ENCODE measurements at places on chromosomes 3 and 15.

DNA sequence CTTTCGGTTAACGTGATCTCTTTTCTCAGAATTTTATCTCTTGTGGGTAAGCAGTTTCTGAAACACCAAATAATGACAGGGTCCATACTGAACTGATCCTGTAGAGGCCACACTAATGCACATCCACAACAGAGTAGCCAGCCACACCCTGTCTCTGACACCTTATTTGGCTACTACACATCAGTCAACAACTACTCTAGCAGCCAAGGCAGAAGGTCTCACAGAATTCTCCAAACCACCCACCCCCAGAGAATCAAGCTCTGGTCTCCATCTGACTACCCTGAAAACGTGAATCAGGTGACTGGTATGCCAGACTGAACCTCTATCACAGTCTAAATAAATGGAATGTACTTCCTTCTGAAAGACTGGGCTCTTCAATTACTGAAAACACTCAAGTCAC lies 38.0 kb downstream of the EDC3 start:
- H3K36me3 ChIP-seq, result no peaks in the 10 kb centered on the region
- no peaks in the 10 kb centered on the region for H3K27me3 ChIP-seq
- H3K4me3 ChIP-seq, result no peak overlapping the region
- no peak overlapping the region for H3K27ac ChIP-seq
- no peak for DNase-seq

DNA sequence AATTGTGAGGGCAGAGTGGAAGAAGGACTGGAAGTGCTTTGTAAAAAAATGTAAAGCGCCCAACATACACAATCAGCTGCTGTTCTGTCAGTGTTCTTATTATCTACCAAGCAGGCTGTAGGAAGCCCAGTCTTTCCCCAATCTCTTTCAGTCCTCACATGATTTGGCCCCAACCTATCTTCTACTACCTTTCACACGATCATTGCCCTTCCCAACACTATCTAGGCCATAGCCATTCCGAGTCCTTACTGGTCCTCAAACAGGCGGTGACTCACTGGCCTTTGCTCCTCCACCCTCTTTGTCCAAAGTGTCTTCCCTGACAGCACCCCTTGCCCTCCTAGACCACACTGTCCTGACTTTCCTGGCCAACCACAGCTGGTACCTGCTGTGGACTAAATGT lies 861 bp upstream of the RFT1 start:
- no peaks in the 10 kb centered on the region for H3K36me3 ChIP-seq
- H3K27ac ChIP-seq, result no peak overlapping the region
- no peak for DNase-seq
- H3K4me3 ChIP-seq, result peak overlapping the region; percentile 82
- H3K4me1 ChIP-seq, result peaks cover 20% of the 10 kb centered on the region

- DNase-seq, result no peak
- peaks cover 9% of the 10 kb centered on the region for H3K27me3 ChIP-seq
- H3K4me3 ChIP-seq, result no peak overlapping the region
- H3K27ac ChIP-seq, result no peak overlapping the region
These were observed 2.3 kb downstream of the FEZF2 start for GRCh38 chr3:62370858-62371719.

- no peaks in the 10 kb centered on the region for H3K4me1 ChIP-seq
- no peak overlapping the region for H3K27ac ChIP-seq
- no peaks in the 10 kb centered on the region for H3K36me3 ChIP-seq
- DNase-seq, result no peak
These were observed 12.4 kb downstream of the PLA2G4F start for GRCh38 chr15:42143866-42144625.

- H3K27me3 ChIP-seq, result no peaks in the 10 kb centered on the region
- peak within 1 kb of the TSS; percentile 94 for H3K27ac ChIP-seq
- peaks cover 59% of the 10 kb centered on the region for H3K4me1 ChIP-seq
- DNase-seq, result peak; percentile 88
- H3K36me3 ChIP-seq, result no peaks in the 10 kb centered on the region
These were observed at the start of gene CCDC80 for GRCh38 chr3:112640930-112641801. Gene CCDC80 (minus strand): TSS chr3:112641143. CDS start chr3:112639905, 1,238 bp downstream.

DNA sequence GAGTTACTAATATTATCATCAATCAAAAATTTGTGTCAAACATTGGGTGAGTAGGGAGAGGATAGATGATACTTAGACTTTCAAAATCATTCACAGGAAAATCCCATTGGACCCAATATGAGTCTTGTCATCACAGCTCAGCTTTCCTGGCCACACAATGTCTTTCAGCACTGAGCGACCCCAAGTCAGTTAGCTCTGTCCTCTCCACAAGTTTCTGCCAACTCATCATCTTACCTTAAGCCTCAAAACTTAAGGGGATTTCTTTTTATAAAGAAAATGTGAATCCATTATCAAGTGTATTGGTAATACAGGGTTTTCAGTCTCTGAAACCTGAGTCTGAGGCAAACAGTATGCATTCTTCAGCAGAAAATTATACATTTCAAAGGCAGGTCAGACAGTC lies 55.8 kb downstream of the SUMF1 start:
- peaks cover 7% of the 10 kb centered on the region for H3K4me1 ChIP-seq
- no peaks in the 10 kb centered on the region for H3K36me3 ChIP-seq
- no peak for DNase-seq
- H3K4me3 ChIP-seq, result no peak overlapping the region
- no peak overlapping the region for H3K27ac ChIP-seq

GRCh38 chr3:191997579-191998268 lies 536.8 kb downstream of the PYDC2 start:
- H3K36me3 ChIP-seq, result no peaks in the 10 kb centered on the region
- no peaks in the 10 kb centered on the region for H3K4me1 ChIP-seq
- DNase-seq, result no peak
- H3K4me3 ChIP-seq, result no peak overlapping the region
- no peak overlapping the region for H3K27ac ChIP-seq

DNA sequence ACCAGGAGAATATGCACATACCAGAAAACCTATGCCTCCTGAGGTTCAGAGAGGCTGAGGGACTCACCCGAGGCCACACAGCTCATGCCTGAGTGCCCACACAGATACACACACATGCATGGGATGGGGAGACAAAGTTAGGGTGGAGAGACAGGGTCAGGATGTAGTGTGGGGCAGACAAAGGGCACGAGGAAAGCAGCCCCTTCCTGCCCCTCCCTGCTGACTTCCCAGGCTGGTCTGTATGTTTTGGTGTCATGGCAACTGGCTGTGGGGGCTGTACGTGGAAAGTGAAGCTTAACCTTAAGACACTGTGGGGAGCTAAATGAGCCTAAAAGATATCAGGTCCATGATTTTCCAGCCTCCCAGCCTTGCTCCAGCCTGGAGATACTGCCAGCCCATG lies 57.8 kb downstream of the EPHB3 start:
- peaks cover 9% of the 10 kb centered on the region for H3K4me1 ChIP-seq
- H3K27me3 ChIP-seq, result peaks cover 9% of the 10 kb centered on the region
- H3K36me3 ChIP-seq, result no peaks in the 10 kb centered on the region
- no peak for DNase-seq

DNA sequence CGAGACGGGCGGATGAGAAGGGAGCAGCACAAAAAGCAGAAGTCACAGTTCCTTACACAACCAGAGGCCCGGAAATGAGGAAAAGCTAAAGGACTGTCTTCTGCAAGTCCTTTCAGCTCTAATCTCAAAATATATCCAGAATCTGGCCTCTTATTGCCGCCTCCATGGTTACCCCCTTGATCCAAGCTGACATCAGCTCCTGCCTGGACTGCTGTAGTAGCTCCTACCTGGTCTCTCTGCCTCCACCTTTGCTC lies 324.0 kb upstream of the ROPN1 start:
- H3K36me3 ChIP-seq, result no peaks in the 10 kb centered on the region
- 0 out of 2 replicates have a peak, but pooled peaks cover 16% of the 10 kb centered on the region for H3K27me3 ChIP-seq
- no peak overlapping the region for H3K4me3 ChIP-seq
- no peak for DNase-seq

DNA sequence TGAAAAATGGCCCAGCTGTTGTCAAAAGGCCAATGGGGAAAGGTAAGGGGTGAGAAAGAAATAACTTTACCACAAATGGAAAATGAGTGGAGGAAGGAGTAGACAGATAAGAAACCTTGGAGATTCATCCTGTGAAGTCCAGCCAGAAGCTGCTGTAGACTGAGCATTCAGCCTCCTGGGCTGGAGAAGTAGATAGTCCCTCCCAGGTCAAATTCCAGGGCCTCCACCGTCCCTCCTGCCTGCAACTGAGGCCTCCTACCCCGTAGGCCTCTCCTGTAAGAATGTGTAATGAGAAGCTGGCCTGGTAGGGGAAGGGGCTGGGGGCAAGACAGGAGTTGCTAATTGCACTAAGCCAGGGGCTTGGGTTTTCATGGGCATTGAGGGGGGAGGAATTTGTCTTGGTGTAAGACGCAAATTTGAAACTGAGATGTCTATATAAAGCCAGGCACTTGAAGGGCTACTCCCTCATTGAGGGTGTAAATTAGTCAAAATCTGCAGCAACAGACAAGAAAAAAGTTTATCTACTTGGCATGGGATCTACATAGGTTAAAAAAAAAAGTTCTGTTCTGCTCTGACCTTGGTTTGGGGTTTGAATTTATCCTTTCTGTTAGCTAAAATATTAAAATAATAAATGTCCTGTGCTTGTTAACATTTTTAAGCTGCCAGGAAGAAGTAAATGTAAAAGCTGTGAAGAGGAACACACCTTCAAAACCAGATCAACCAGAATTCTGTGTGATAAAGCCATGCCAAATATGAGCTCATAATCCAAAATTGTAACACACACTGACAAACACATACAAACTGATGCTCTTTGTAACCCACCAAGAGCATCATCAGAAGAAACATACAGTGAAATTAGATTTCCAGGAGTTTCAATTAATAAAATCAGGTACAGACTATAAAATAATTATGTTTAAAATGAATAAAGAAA lies 1.7 kb upstream of the RBP2 start:
- no peaks in the 10 kb centered on the region for H3K27me3 ChIP-seq
- no peak for DNase-seq
- no peak overlapping the region for H3K27ac ChIP-seq
- H3K36me3 ChIP-seq, result no peaks in the 10 kb centered on the region

GRCh38 chr3:4837374-4837930 lies 141.8 kb upstream of the BHLHE40 start:
- no peak overlapping the region for H3K27ac ChIP-seq
- H3K4me3 ChIP-seq, result no peak overlapping the region
- no peak for DNase-seq
- no peaks in the 10 kb centered on the region for H3K36me3 ChIP-seq

- no peak overlapping the region for H3K27ac ChIP-seq
- DNase-seq, result no peak
- H3K4me3 ChIP-seq, result no peak overlapping the region
- H3K4me1 ChIP-seq, result no peaks in the 10 kb centered on the region
- no peaks in the 10 kb centered on the region for H3K27me3 ChIP-seq
These were observed 7.8 kb downstream of the CD80 start for GRCh38 chr3:119551598-119551997.
